ENCODE measurements at places on chromosomes 2 and 18.

DNA sequence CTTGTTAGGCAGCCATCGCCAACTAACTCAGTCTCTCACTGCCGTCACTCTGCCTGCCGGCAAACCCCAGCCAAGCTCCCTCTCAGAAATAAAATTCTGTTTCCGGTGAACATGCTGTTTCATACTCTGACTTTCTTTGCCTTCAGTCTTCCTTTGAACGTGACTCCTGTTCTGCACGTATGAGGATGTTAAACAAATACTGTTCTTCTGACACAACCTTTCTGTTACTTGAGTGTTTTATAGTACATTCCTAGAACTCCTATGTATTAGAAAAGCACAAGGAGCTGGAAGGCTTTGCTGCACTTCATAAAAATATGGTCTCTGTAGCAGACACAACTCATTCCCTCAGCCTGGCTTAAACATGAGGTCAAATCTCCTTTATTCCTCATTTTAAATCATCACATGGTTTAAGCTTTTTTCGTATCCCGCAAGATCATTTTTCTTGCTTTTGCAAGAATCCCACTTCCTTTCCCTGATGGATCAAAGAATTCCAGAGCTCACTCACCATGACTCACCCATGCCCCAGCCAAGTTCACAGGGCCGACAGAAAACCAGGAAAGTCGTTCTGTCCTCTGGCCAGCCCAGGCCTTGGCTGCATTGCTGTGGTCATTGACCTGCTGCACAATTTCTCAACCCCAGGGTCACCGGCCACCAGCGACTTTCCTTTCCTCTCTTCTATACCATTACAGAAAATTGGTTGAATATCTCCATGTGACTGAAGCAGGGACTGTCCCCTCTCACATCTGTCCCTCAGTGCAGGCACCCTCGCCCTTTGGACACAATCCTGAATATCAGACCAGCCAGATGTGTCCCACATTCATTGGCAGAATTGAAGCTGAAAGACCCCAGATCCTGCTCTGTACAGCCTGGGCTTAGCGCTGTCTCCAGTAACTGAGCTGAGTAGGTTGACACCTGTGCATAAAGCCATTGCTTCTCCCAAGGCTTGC lies 183.1 kb upstream of the ARL4C start:
- DNase-seq: no peak

GRCh38 chr2:17476830-17477229 lies 41.4 kb downstream of the RAD51AP2 start:
- no peak for DNase-seq

DNA sequence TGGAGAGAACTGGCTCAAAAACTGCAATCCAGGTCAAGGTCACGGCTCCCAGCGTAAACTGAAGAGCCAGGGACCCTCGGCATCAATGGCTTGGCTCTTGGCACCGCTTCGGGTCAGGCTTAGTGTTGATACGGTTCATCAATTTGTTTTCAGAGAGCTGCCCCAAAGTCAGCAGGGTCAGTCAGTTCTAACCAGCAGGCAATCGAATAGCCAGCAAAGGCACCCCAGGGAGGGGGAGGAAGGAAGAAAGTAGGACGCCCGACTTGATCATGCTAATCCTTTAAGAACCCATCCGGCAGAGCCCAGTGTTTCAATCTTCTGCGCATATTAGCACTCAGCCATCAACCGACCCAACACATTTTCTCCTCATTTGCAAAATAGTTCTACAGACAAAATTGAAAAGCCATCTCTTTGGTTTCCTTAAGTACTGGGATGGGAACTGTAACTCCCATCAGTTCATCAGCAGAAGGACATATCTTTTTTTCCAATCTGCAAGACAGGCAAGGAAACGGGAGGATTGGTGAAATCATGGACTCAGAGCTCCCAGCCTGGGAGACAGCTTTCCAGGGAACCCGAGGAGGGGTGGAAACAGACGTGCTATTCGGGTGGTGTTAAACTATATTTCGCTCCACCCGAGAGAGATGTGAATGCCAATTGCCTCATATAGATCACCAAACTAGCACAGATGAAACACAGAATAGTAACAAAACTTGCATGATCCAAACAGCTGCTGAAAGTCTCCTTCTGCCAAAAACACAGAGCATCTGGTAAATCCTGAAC lies 40.7 kb upstream of the CABLES1 start:
- DNase-seq: peak; percentile 38

DNA sequence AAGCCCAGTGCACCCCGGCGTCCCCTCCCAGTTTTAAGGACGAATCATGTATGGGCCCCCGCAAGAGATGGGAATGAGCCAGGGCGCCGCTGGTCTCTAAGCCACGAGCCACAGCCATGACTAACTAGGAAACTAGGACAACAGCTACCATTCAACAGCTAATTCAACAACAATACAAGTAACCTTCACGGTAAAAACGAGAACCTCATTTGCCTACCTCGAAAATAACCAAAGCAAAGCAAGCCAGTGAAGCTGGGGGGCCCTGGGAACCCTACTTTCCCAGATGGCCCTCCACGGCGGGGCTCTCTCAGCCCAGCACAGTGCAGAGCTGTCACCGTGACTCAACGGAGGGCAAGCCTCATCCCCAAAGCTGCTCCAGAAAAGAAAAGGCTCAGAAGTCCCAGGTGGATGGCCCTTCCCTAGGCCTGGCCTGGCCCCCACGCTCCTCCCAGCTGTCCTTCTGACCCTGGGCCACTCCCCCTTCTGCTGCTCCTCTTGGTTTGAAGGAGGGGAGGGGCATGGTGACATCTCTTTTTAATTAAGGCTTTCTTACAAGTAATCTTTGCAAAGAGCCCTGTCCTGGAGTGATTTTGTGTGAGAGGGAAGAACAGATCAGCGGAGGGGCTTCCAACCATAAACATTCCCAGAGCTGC lies 126.3 kb downstream of the HDAC4 start:
- DNase-seq: no peak

- DNase-seq: no peak
Observed at GRCh38 chr2:237682856-237683670, 55.7 kb downstream of the LRRFIP1 start.

- no peak for DNase-seq
Observed at GRCh38 chr18:68693091-68693815, 21.7 kb downstream of the TMX3 start.

GRCh38 chr2:50885948-50886347 lies 146.0 kb downstream of the NRXN1 start:
- no peak for DNase-seq

DNA sequence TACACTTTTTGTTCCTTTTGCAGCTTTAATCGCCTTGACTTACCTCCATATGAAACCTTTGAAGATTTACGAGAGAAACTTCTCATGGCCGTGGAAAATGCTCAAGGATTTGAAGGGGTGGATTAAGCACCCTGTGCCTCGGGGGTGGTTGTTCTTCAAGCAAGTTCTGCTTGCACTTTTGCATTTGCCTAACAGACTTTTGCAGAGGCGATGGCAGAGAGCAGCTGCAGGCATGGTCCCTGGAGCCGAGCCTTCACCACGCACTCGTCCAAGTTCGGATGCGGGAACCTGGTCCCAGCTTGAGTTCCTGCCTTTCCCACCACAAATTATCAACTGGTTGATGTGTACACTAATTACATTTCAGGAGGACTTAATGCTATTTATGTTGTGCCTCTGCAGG lies 232.7 kb downstream of the ALPK2 start:
- no peak for DNase-seq

- no peak for DNase-seq
Observed at GRCh38 chr2:47198985-47199451, 43.9 kb upstream of the STPG4 start.

DNA sequence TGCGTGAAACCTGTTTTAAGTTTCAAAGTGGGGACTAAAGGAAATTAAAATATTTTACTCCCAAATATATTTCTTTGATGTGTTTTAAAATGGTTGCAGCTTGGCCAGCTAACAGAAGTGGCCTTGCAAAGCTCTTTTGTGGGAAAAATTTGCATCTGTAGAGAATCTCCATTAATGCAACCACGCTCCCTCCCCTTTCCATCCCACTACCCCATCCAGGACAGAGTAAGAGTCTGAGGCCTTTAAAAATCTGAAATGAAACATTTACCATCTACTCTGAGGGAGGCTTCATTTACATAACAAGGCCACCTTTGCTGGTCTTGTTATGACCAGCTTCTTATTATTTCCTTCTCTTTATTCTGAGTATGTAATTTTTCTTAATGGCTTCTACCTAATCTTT lies 63.5 kb downstream of the STAT4 start:
- peak; percentile 50 for DNase-seq

GRCh38 chr2:152730591-152731333 lies 12.3 kb downstream of the ARL6IP6 start:
- DNase-seq: no peak

GRCh38 chr18:73653251-73653650 lies 494.4 kb downstream of the FBXO15 start:
- no peak for DNase-seq

- DNase-seq: peak; percentile 77
Observed at GRCh38 chr18:57441071-57441794, 6.1 kb downstream of the ONECUT2 start.

DNA sequence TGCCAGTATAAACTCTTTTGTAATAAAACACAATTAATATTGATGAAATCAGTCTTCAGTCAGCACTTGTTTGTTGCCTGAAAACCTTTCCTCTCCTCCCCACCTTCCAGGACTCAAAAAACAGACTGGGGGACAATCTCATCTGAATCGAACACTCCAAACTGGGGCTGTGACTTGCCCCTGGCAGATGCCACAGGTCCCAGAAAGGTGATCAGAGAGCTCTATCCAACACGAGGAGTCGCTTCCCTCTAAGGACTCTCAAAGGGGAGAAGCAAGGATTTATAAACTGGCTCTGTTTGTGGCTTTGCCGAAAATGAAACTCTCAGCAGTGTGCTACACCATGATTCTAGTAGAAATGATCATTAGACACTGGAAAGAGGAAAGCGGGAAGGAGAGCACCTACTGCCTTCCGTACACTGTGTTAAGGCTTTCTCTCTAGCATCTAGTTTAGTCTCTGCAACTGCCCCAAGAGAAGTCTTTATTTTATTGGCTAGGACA lies 199.2 kb downstream of the TGIF1 start:
- no peak for DNase-seq

DNA sequence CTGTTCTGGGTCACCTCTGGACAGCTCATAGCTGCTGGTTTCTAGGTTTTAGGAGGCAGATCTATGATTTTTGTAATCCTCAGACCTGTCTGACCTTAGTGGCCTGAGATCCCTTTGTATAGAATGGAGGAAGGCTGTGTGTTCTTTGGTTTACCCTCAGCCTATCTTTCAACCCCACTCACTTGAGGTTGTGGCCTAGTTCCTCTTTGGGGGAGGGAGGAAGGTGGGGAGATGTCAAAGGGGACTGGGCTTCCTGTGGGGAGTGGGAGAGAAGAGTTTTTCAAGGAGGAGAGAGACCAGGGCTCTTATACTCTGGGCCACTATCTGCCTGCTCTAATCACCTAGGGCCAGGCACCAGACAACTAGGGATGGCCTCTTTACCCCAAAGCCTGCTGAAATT lies 28.5 kb downstream of the SEMA4F start:
- no peak for DNase-seq

- no peak for DNase-seq
Observed at GRCh38 chr18:56283316-56283715, 355.1 kb downstream of the TXNL1 start.

GRCh38 chr2:43438342-43438741 lies 157.5 kb downstream of the THADA start:
- DNase-seq: no peak

DNA sequence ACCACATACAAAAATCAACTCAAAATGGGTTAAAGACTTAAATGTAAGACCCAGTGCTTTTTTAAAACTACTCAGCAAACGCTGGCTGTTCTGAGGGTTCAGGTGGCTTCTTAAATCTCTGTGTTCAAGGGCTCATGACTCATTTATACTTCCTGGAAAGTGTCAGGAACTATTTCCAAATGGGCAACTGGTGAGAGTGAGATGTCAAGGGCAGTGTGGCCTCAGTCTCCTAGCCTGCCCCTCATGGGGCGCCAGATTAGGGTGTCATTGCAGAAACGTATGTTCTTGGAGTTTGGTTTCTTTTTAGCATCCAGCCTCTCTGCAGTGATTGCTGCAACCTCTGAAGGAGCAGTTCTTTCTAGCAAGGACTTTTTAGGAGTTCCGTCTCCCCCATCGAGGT lies 485.4 kb downstream of the TNS1 start:
- DNase-seq: no peak

DNA sequence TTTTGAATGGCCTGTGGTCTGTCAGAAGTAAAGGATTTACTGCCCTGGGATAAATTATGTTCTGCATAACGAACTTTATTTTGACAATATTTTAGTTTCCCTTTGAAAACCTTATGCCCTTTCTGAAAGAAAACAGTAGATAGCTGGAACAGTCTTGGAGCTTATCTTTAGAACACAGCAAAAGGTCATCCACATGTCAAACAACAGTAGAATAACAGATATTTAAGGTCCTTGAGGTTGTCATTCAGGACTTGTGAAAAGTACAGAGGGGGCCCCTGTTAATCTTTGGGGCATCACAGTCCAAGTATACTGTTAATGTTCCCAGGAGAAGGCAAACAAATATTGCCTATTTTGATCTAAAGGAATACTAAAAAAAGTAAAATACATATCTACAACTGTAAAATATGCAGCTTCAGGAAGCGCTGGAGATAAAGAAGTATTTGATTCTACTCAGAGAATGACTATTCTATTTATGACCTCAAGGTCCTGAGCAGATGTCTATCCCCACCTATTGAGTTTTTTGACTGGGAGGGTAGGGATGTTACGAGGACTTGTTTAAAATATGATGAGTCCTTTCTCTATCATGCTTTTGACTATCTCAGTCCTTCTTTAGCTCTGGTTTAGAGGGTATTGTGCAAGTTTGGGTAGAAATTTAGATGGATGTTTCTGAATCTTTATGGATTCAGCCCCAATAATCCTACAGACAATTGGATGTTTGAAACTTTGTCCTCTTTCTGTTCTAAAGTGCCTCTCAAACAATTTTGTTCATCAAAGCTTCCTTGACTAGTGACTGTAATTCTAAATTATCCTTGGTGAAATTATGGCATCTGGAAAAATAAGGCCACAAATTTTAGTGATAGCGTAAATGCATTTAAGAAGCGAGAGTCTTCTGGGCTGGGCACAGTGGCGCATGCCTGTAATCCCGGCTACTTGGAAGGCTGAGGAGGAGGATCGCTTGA lies 25.1 kb upstream of the TMEM214 start:
- no peak for DNase-seq

DNA sequence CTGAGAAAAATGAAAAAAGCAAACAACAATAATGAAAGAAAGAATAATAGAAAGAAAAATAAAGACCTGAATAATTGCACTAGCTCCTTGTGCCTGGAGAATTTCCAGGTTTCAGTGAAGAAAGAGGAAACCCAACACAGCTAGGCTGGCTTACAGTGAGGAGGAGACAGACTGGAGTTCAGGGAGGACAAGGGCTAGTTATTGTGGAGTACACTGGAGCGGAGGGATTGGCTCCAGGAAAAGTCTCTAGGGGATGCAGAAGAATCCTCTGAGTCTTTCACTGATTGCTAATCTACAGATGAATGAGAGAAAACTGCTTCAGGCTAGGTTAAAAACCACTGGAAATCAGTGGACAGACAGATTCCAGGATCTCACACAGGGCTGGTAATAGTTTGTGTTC lies 163.6 kb upstream of the RBMS1 start:
- DNase-seq: no peak

DNA sequence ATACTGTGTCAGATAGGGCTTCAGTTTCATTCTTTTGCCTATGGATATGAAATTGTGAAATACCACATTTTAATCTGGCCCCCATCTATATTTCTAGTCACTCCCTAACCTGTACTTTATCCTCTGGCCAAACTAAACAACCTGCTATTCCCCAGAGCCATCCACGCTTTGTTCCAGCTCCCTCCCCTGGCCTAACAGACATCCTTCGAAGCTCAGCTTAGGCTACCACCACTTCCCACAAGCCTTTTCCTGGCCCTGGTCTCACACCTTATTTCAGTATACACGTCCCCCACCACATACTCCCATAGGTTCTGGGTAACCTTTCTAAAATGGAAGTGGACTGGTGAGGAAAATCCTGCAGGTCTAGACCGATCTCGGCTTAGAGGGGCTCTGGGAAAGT lies 55.4 kb downstream of the MAP4K3 start:
- peak; percentile 59 for DNase-seq
